ENCODE measurements at places on chromosomes 3 and 15.

DNA sequence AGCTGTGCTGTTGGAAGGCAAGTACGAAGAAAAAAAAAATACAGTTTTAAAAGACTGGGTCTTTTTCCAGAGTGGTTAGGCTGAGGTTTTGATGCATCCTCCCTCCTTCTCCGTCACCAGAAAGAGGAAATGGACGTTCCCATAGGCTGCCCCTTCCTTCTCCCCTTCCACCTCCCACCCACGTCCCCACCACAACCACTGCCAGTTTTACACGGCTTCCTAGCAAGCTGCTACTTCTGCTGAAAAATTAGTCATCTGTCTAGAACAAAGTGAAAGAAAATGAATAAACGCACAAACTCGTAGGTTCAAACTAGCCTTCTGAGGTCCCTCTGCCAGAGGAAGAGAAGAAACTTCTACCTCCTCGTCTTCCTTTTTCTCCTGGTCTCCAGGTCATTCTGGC is 71.6 kb upstream of the RPL35A start:
- DNase-seq = no peak

GRCh38 chr3:22496641-22497040 is 706.5 kb upstream of the UBE2E2 start:
- DNase-seq = no peak

- DNase-seq = no peak
Measured at GRCh38 chr3:127328421-127328820, 40.6 kb upstream of the PRR20G start.

DNA sequence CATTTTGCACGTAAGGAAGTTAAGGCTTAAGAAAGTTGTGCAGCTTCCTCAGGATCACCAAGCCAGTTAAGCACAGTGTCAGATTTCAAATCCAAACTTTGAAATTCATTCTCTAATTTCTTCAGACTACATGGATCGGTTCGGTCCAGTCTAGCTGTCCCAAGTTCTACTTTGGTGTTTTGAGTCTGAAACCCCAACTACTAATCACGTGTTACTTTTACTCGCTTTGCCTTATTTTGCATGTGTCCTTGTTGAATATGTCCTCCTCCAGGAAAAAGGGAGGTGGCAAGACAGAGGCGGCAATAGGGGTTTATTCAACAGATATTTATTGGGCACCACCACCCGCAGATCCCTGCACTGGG is 522 bp upstream of the GXYLT2 start:
- DNase-seq = no peak

DNA sequence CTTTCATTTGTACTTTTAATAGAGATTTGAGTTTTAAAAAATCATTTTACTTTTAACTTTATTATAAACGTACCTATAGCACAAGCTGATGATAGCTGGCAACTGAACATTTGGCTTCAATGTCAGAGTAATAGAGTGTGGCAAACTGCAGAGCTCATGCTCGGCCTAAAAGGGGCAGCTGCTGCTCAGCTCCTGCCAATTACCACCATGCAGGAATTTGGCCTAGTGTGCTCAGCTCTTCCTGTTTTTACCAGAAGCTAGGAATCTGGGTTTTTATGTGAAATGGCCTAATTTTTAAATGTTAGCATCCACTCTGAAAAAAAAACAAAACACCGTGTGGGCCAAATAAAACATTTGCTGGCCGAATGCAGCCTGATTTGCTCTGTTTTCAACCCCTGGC is 1.8 kb downstream of the IFT122 start:
- DNase-seq = no peak

DNA sequence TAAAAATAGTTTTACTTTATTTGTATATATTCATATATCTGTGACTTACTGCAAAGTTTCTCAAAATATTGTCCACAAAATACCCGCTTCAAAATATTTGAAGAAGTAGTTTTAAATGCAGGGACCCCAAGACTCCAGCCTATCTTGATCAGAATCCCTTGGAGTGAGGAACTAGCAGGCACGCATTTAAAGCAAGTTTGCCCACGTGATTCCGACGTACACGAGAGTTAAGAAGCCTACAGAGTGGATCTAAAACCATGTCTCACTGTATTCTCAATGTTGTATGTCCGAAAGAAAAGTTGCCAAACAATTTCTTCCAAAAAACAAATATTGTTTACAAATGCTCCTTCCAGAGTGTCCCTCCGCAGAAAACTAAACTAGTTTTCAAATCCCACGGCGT is 1.7 kb downstream of the GABRB3 start:
- peak; percentile 20 for DNase-seq

- DNase-seq = no peak
Measured at GRCh38 chr15:39510001-39510701, 70.7 kb upstream of the THBS1 start.

GRCh38 chr15:38564557-38565286 is at the start of gene RASGRP1:
Gene RASGRP1 (minus strand): TSS chr15:38564814. CDS start chr15:38564628, 186 bp downstream.
- peak; percentile 56 for DNase-seq

DNA sequence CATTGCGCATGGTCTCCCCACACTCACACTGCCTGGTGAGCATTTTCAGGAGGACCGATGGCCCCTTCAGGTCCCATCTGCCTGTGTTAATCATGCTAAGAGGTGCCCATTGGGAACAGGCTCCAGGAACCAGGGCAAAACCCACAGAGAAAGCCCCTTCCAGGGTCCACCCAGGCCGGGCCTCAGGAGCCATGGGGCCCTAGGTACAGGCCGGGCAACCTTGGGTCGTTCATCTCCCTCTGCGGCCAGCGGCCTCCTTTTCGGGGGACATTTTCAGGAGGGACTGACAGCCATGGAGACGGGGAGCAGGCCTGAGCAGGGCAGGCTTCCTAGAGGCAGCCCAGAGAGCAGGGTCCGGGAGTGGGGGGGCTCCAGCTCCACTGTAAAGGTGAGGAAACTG is 68.0 kb upstream of the TAMM41 start:
- DNase-seq = no peak

- DNase-seq = peak; percentile 61
Measured at GRCh38 chr3:2098398-2099027, at the start of gene CNTN4. Gene CNTN4 (plus strand): TSS chr3:2098866.

DNA sequence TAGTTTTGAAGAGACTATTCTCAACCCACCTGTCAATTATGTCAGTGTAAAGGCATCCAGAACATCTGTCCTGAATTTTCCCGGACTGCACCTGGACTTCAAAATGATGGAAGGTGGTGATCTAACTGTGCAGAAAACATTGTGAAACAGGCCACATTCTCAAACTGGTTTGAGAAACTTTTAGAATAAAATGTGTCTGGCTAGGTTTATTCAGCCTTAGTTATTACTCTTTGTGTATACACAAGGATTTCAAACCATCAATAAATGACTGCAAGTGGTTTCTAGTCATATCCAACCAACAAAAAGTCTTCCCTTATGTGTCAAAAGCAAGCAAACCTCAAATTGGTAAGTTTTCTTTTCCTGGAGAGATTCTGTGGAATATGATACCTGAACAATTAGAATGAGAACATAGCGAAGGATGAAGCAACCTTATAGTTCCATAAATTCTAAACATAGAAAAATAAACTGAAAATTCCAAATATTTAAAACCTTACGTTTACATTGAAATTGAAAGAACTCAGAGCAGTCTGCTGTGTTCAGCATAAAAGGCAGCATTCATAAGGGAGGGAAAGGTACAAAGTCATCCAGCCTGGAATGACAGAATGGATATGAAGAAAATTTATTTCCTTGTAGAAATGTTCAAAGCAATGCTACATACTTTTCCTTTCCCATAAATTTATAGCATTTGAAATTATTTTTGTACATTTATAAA is 306.6 kb upstream of the TGFBR2 start:
- no peak for DNase-seq

DNA sequence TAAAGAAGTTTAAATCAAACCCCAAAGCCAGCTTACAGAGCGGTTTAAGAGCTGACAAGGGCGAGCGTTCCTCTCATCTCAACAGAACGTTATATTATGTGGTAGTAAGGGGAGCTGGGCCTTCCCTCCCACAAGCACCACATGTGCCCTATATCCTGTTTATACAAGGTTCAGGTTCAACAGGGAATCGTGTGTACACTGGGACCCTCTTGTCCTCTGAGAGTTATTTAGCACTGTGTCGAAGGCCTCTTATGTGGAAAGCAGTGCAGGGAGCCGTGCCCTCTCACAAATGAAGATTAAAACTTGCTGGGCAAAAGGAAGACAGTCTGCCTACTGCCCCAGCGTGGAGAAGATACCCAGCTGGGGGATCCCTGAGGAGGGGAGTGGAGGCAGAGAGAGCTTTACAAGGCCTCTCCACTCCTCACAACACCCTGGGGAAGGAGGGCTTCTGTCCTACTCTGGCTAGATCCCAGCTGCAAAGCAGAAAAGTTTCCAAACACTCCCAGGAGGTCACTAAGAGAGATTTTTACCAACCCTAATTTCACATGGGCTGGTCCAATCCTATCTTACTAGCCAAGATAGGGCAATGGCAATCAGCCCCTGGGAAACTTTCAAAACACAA is 2.9 kb downstream of the TLE3 start:
- no peak for DNase-seq

- DNase-seq = no peak
Measured at GRCh38 chr3:194054961-194055360, 81.0 kb upstream of the HES1 start.

- DNase-seq = no peak
Measured at GRCh38 chr15:91476861-91477260, 376.6 kb upstream of the SLCO3A1 start.

GRCh38 chr3:155076888-155077287 is 3.2 kb upstream of the MME start:
- DNase-seq = no peak

DNA sequence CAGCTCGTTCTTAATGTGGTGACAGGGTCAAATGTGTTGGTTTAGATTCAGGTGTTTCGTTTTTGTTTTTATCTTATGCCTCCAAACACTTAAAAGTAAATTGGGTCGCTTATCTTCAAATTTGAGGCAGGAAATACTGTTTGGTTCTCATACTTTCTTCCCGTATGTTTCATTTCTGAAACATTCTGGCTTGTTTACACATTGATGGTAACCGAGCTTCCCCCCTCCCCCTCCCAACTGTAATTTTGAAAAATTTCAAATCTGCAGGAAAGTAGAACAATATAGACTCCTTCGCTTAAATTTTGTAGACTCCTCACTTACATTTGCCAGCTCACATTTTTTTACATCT is 64.9 kb downstream of the CMTM8 start:
- DNase-seq = no peak

GRCh38 chr15:69472562-69472961 is 19.9 kb downstream of the RPLP1 start:
- DNase-seq = no peak

DNA sequence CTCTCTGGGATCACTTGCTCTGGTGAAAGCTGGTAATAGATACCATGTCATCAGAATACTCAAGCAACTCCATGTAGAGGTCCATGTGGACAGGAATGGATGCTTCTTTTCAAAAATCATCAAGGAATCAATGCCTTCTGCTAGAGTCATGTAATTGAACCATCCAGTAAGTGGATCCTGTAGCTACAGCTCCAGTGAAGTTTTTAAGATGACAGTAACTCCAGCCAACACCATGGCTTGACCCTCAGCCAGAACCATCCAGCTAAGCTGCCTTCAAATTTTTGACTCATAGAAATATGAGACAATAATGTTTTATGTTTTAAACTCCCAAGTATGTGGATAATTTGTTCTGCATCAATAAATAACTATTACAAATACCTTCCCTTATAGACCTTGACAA is 923.7 kb downstream of the EPHA3 start:
- no peak for DNase-seq

- DNase-seq = peak; percentile 18
Measured at GRCh38 chr15:23857028-23857641, 170.0 kb upstream of the NDN start.

DNA sequence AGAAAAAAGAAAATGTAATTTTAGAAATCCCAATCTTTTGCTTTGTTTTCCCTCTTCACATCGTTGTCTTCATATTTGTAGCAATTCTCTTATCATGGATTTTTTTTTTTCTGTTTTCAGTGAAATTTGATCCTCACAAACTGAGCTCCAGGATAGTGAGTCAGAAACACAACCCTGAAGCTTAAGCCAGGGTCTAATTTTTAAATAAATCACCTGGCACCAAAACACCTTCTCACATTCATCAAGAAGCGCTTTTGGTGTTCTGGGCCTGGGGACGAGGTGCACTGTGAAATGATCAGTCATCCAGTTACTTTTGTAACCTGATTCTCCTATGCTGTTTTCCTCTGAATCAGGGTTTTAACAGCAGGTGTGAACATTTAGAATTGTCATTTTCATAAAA is 87.7 kb downstream of the REC114 start:
- DNase-seq = no peak

GRCh38 chr3:136818769-136819391 is at the start of gene SLC35G2:
Gene SLC35G2 (plus strand): TSS chr3:136819126. CDS start chr3:136854461, 35,335 bp downstream.
- peak; percentile 73 for DNase-seq

GRCh38 chr3:54139630-54140029 is 17.3 kb downstream of the CACNA2D3 start:
- DNase-seq = no peak

GRCh38 chr3:183015185-183015584 is 34.8 kb upstream of the DCUN1D1 start:
- no peak for DNase-seq

- no peak for DNase-seq
Measured at GRCh38 chr3:124178531-124178930, 186.6 kb upstream of the ROPN1 start.

- DNase-seq = no peak
Measured at GRCh38 chr3:14152233-14152962, 26.0 kb downstream of the XPC start.

DNA sequence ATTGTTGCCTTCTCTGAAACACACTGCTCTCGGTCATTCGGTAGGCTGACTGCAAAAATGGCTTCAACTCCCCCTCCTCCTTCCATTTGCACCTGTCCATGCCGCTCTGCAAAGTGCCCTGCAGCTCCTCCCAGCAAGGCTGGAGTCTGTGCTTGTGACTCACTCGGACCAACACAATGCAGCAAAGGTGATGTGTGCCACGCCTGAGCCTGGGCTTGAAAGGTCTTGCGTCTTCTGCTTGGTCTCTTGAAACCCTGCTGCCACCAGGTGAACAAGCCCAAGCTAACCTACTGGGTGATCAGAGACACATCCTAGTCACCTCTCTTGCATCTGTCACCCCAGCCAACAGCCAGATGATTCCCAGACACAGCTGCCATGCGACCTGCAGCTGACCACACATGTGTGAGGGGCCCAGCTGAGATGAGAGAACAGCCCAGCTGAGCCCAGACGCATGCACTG is 71.1 kb downstream of the MGLL start:
- DNase-seq = no peak
